ENCODE measurements at places on chromosomes 4 and X. TPM values are rescaled to one million over a fixed set of nuclear protein-coding genes. Genes with fewer than 3 reads are reported as not detected.

The GRIA2 gene
- not detected for total RNA-seq

The GYPB gene
- not detected for total RNA-seq

The FRYL gene
- total RNA-seq: 102 TPM

The PACRGL gene
- 17.0 TPM for total RNA-seq

The LRIT3 gene
- total RNA-seq: under 0.01 TPM

The PNMA3 gene
- not detected for total RNA-seq

The PPBP gene
- not detected for total RNA-seq

The CLNK gene
- total RNA-seq: not detected

The QRFPR gene
- total RNA-seq: not detected

The PRRG3 gene
- not detected for total RNA-seq

The TMPRSS11A gene
- not detected for total RNA-seq

The FGF5 gene
- 0.29 TPM for total RNA-seq

The ANK2 gene
- total RNA-seq: 9.4 TPM

The BST1 gene
- total RNA-seq: 49.3 TPM

The PPEF2 gene
- not detected for total RNA-seq

The TMEM271 gene
- not detected for total RNA-seq

The MMAA gene
- total RNA-seq: 2.6 TPM

The GALNT7 gene
- 47.4 TPM for total RNA-seq

The GRPR gene
- total RNA-seq: under 0.01 TPM

The BEX3 gene
- 111 TPM for total RNA-seq

The CABS1 gene
- total RNA-seq: not detected

The ABCB7 gene
- 19.5 TPM for total RNA-seq

The ETDB gene
- total RNA-seq: not detected

The TLR10 gene
- not detected for total RNA-seq

The RAB40A gene
- total RNA-seq: 0.10 TPM

The SSX4 gene
- not detected for total RNA-seq

The NEXMIF gene
- total RNA-seq: not detected

The VEGFC gene
- 30.4 TPM for total RNA-seq

The DHRSX gene
- total RNA-seq: 32.5 TPM

The GABRA4 gene
- not detected for total RNA-seq

The MTNR1A gene
- not detected for total RNA-seq

The PLS3 gene
- total RNA-seq: 546 TPM

The DDIT4L gene
- 8.0 TPM for total RNA-seq

The USP11 gene
- total RNA-seq: 21.7 TPM

The PNPLA4 gene
- 10.8 TPM for total RNA-seq

The SSX4B gene
- not detected for total RNA-seq

Measured in vein endothelial cell (primary cell).